Left ventricle myocardium inferior (tissue), 1 donor: ENCODE measurements at places on chromosomes 5 and 9.
A peak's percentile ranks its signal among the peaks of the same experiment; 100 is the strongest.

DNA sequence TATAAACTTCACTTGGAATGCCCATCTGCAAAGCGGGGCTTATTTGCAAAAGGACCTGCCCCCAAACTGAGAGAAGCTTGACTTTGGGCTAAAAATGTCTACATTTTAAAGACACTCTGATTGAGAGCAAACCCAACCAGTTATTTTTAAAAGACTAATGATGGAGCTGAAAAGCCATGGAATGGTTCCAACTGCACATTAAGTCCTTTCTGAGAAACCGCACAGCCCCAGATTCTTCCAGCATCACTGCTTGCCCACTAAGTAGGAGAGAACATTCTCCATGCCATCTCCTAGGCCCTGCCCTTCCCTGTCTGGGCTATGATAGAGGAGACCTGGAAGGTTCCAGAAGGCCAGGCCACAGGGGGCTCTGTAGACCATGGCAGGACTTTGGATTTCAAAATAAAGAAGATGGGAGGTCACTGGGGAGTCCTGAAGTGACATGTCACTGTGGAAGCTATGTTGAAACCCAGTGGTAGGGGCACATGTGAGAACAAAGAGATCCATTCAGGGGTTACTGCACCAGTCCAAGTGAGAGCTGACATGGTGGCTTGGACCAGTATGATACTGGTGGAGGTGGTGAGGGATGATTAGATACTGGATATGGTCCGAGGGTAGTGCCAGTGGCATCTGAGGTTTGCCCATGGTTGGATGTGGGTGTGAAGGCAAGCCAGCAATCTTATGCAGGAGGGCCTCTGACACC lies 179.2 kb downstream of the DAB2IP start:
- no peak for DNase-seq

DNA sequence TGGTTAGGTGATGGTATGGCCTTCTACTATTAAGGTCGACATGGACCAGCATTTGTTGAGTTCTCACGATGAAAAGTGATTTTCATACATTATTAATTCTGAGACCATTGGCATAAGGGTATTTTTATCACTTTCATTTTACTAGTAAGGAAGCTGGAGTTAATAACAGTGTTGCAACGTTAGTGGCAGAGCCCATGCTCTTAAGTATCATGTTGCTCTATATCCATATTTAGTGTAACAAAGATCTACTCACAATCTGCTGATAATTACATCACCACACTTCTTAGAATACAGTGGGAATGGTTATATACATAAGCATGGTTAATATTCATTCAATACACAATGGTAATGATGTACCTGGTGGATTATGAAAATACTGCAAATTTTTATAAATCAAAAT lies 81.9 kb downstream of the PRR16 start:
- no peak for DNase-seq

- DNase-seq: peak; percentile 29
Measured at GRCh38 chr9:33297432-33297831, 7.1 kb downstream of the NFX1 start.

DNA sequence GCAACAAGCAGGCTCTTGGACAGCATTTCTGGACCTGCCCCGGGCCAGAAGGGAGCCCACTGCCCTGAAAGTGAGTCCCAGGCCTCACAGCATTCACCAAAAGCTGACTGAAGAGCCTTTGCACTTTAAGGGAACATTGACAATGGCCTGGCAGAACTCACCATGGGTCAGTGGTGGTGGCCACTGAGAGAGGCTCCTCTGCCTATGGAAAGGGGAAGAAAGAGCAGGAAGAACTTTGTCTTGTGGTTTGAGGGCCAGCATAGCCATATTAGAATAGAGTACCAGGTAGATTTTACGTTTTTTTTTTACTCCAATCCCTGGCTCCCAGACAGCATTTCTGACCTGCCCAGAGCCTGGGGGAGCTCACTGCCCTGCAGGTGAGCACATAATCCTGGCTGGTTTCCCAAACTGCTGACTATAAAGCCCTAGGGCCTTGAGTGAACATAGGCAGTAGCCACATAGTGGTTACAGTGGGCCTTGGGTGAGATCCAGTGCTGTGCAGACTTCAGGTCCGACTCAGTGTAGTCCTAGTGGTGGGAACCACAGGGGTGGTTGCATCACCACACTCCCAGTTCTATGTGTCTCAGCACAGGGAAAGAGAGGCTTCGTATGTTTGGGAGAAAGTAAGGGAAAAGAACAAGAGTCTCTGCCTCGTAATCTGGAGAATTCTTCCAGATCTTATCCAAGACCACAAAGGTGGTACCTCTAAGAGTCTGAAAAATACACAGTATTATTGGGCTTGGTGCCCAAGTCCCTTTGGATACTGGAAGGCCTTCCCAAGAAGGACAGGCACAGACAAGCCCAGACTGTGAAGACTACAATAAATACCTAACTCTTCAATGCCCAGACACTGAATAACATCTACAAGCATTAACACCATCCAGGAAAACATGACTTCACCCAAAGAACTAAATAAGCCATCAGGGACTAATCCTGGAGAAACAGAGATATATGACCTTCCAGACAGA lies 89.5 kb downstream of the TSSK1B start:
- DNase-seq: no peak

GRCh38 chr5:16855898-16856297 lies 80.2 kb downstream of the MYO10 start:
- no peak for DNase-seq

GRCh38 chr5:143213231-143213850 lies 190.1 kb downstream of the NR3C1 start:
- no peak for DNase-seq

- DNase-seq: no peak
Measured at GRCh38 chr5:158499075-158499891, 600.4 kb downstream of the EBF1 start.

- DNase-seq: no peak
Measured at GRCh38 chr5:127766676-127767335, 63.6 kb downstream of the CCDC192 start.

DNA sequence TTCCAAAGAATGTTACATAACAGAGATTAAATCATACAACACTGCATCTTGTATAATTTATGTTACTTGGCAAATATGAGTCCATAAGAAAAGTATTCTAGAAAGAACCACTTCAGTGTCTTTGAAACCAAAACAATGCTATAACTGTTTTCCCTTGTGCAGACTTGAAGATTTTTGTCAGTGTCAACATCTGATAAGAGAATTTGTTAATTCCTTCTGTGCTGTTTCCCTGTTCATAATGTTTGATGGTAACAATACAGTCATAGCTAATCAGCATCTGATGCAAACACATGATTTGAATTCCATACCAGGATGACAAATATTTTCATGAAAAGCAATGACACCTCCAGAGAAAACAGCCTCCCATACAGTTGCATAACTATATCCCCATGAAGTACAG lies 306.8 kb downstream of the SEMA5A start:
- no peak for DNase-seq

GRCh38 chr5:140319833-140320232 lies 16.9 kb upstream of the PFDN1 start:
- no peak for DNase-seq

GRCh38 chr5:122757285-122757684 lies 17.6 kb upstream of the SNX2 start:
- no peak for DNase-seq

- DNase-seq: no peak
Measured at GRCh38 chr9:97592126-97592525, 41.0 kb downstream of the TSTD2 start.

DNA sequence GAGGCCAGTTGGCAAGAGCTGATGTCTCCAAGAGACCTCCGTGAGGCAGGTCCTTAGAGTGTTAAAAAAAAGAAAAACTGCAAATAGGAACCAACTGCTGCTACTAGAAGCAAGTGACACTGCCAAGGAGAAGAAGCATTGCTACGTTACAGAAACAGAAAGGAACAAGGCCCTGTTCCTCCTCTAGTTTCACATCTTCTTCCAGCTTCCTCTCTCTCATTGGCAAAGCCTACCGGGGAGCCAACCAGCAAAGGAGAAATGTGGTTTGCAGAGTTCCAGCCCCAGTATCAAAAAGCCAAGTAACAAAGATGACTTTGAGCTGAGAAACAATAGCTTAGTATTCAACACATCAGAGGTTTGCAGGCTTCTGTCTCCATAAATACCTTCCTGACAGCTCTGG lies 145.9 kb downstream of the PRELID2 start:
- DNase-seq: no peak

DNA sequence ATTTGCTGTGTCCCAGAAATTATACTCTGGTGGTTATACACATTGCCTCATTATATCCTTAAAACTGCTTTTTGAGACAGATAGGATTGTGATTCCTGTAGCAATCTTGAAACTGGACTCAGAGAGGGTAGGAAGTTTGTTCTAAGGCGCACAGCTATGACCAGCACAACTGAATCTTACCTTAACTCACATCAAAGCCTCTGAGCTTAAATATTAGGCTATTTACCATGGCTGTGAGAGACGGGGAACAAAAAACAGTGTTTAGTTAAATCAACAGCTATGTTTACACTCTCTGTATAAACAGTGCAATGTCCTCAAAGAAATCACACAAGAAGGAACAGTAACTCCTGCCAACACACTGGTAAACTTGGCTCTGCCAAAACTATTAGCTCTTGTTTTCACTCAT lies 50.9 kb upstream of the TUT7 start:
- DNase-seq: no peak

- DNase-seq: no peak
Measured at GRCh38 chr5:102903074-102903871, 148.2 kb downstream of the PAM start.

GRCh38 chr9:37508834-37509206 lies 23.1 kb downstream of the POLR1E start:
- DNase-seq: no peak

GRCh38 chr5:179819296-179820126 lies 1.2 kb upstream of the SQSTM1 start:
- peak; percentile 61 for DNase-seq

- DNase-seq: no peak
Measured at GRCh38 chr5:102537011-102537410, 38.2 kb upstream of the SLCO6A1 start.

GRCh38 chr9:130072515-130073235 lies 19.0 kb downstream of the GPR107 start:
- no peak for DNase-seq
